ENCODE measurements at places on chromosomes 5 and 9.

DNA sequence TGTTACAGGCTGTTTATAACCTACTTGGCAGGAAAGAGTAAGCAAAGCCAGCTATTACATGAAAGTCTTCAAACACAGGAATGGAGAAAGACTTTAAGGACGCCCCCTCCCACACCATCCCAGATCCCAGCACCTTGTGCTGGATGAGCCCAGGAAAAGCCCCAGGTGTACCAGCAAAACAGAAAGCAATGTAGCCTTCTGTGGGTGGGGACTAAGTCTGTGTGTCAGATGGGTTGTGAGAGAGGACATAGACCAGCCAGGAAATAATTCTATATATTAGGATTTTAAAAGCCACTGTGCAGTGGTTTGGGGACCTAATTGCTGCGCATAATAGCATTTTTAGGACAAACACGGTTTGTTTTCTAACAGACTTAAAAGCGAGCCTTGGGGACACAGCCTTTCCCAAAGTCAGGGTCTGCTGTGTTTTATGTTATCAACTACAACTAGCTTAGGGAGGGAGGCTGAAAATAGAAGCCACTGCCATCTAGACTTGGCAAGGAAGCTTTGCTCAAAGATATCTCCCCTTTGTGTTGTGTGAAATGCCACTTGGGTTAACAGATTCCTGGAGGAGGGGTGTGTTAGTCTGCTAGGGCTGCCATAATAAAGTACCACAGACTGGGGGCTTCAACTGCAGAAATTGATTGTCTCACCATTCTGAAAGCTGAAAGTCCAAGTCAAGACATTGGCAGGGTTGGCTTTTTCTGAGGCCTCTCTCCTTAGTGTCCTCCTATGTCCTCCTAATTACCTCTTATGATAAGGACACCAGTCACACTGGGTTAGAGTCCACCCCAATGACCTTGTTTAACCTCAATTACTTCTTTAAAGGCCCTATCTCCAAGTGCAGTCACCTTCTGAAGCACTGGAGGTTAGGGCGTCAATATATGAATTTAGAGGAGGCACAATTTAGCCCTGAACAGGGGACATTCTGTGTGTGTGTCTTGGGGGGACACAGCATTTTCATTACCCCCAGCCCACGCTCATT is 17.2 kb upstream of the UBE2QL1 start:
- no peak for DNase-seq

DNA sequence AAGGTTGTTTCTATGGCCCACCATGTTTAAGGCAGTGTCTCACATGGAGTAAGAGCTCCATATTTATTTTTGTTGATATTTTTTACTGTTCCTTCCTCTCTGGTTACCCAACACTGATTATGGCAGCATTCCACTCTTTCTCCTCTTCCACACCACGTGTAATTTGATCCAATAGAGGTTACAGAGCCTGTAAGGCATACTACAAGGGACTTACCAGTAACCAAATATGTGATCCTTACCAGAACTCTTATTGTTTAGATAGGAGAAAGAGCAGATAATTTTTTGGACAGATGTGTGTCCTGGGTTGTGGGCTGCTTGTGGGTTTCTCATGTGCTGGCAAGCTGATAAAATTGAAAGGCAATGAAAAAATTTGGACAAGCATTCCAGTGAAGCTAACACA is 261.3 kb downstream of the TMEM167A start:
- DNase-seq: no peak

GRCh38 chr9:15513335-15513734 is 2.6 kb upstream of the PSIP1 start:
- no peak for DNase-seq

DNA sequence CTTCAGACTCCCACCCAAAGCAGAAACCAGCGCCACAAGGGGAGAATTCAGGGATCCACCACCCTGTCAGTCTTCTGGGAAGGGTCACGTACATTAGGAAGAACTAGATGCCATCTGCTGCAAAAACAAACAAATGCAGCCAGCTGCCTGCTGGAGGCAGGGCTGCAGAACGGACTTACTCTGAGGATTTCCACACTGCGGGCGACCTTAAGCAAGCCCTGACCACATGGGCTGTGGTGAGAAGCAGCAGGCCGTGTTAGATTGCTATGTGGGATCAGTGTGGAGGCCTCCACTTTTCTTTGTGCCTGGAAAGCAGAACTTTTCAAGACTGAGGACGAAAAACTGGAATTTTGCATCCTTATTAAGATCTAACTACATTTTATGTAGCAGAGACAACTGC is 13.4 kb upstream of the LTC4S start:
- DNase-seq: no peak

DNA sequence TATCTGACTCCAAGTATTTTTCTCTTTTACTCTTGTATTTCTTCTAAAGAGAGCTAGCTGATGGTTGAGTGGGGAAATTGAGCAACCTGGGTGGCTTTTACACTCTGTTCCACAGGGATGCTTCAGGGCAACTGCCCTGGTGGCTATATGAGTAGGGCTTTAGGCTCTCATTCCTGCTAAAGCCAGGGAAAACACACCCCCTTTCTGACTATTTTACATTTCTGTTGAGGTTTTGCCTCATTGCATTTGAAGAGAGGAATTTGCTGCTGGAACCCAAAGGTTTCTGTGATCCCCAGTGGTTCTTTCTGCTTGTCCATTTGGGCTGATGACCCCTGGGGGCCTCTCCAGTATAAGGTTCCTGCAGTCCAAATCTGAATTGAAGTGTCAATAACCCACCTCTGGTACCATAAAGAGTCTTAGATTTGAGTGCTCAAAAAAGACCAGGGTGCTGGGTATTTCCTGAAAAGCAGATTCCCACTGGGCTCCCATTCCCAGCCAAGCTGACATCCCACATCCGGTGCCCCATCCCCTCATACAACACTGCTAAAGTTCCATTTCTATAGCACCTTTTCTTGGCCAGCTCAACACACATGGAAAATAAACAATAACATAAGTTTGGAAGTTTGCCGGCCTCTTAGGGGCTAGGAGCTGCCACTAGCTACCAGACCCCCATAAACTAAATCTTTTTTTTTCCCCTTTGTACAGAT is 59.5 kb downstream of the PAPPA start:
- no peak for DNase-seq

GRCh38 chr5:127518319-127518621 is 830 bp downstream of the PRRC1 start:
- peak; percentile 44 for DNase-seq

DNA sequence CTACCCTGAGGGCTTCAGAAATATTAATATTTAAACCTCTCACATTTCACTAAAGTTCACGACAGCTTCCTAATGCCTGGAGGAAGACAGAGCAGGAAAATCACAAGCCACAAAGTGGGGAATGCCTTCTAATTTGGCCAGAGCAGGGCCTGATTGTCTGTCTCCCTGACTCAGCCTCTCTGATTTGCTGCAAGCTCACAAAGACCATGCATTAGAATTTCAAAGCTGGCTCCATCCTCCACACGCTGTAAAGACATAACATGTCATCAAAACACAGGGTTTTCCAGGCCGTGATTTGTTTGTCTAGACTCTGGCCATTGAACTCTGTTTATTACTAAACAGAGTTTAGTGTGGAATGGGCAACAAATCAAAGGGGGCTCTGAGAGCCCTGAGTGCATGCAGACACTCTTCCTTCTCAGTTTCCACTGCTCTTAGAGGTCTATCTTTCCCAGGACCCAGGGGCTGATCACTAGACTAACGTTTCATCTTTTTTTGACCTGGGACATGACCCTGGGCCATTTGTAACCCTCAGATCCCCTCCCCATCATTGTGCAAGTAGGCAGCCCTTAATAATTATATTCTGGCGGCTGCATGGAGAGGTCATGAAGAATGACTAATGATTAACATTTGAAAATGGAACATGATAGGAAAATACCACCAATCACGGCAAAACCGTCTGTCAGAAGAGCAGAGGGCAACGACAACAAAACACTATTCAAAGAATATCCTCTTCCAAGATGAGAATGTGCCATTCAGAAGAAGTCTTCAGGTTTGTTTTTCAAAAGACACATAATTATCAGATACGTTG is 140.2 kb downstream of the ENC1 start:
- no peak for DNase-seq

DNA sequence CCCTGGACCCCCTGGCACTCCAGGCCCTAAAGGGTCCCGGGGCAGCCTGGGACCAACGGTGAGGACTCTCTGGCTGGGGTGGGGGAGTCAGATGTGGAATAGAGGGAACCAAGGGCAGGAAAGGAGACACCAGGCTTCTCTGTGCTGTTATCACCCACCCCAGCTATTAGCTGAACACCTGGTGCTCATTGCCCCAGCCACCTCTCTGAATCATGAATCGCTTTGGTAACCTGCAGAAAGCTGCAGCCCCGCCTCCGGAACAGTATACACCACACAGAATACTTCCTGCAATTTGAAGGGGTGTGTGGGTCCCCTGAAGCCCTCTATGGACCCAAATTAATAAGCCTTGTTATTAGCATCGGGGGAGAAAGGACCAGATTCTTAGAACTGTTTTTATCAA is 40.4 kb upstream of the ORM1 start:
- no peak for DNase-seq

DNA sequence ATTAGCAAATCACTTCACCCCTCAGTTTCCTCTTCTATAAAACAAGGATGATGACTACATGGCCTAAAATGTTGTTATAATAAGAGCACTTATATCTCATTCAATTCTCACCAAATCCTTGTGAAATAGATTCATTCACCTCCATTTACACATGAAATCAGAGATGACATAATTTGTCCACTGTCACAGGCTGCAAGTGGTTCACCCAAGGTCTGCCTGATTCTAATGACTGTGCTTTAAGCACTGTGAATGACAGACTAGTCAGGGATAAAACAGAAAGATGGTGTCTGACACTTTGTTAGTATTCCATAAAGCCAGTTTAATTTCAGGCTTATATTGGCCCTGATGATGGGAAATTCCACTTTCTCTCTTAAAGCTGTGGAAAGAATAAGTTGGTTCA is 209.5 kb downstream of the MAPKAP1 start:
- DNase-seq: no peak

DNA sequence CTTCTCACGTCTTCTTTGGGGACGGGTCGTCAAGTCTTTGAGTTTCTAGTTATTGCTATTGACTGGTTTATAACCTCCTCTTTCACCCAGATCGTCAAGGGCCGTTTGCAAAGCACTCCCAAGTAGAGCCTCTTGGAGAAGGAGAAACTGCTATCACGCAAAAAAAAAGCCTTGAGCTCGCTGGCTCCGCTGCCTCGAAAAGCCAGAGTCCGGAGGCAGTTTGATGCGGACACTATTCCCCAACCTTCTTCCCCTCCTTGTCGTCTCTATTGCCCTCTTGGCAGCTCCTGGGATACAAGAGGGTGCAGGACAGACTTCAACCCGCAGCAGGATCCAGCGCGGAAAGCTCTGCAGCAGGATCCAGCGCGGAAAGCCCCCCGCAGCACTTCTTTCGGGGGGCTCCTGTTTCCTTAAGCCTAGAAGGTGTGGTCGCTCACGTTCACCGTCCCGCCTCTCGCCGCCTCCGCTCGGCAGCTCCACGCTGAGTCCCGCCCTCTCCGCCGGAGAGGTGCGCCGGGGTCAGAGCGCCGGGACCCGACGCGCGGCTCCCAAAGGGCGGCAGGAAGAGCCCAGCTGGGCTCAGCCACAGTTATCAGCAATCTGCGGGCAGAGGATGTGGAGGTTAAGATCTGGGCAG is at the start of gene PCDHAC1:
Gene PCDHAC1 (plus strand): TSS at position 494 of the 637 bp plus-strand sequence. CDS start 594 bp downstream, outside the sequence.
- DNase-seq: no peak

DNA sequence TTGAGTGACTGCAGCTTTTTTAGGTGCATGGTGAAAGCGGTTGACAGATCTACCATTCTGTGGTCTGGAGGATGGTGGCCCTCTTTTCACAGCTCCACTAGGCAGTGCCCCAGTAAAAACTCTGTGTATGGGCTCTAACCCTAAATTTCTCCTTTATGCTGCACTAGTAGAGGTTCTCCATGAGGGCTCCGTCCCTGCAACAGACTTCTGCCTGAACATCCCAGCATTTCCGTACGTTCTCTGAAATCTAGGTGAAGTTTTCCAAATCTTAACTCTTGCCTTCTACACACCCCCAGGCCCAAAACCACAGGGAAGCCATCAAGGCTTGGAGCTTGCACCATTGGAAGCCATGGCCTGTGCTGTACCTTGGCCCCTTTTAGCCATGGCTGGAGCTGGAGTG is 1898.1 kb upstream of the NUDT12 start:
- DNase-seq: no peak

DNA sequence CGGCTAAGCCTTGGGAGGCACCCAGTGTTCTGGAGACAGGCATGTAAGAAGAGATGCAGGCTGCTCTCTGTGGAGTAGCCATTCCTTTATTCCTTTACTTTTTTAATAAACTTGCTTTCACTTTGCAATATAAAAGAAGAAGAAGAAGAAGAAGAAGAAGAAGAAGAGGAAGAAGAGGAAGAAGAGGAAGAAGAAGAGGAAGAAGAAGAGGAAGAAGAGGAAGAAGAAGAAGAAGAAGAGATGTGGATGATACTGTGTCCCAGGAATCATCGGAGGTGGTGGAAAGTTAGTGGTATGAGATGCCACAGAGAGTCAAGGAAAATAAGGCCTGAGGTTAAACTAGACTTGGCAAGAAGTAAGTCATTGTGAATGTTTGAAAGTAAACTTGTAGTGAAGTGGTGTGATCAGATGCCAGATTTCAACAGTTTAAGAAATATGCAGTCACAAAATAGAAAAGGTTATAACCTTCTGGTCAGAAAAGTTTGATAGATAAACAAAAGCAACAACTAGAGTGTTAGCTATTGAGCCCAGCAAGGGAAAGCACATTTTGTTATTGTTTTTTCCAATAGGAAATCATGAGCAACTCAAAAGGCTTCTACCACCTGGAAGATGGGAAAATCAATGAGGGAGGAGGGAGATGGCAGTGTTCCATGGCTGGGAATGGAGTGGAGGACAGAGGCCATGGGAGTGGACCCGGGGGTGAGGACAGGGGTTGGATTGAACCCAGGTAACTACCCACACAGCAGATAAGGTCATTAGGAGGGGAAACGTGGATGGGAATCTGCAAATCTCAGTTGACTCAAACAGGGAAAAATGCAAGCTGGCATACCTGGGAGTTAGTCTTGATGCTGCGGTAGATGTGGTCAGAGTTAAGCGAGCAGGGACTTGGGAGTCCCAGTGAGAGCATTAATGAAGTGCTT is 16.8 kb downstream of the AOPEP start:
- no peak for DNase-seq

DNA sequence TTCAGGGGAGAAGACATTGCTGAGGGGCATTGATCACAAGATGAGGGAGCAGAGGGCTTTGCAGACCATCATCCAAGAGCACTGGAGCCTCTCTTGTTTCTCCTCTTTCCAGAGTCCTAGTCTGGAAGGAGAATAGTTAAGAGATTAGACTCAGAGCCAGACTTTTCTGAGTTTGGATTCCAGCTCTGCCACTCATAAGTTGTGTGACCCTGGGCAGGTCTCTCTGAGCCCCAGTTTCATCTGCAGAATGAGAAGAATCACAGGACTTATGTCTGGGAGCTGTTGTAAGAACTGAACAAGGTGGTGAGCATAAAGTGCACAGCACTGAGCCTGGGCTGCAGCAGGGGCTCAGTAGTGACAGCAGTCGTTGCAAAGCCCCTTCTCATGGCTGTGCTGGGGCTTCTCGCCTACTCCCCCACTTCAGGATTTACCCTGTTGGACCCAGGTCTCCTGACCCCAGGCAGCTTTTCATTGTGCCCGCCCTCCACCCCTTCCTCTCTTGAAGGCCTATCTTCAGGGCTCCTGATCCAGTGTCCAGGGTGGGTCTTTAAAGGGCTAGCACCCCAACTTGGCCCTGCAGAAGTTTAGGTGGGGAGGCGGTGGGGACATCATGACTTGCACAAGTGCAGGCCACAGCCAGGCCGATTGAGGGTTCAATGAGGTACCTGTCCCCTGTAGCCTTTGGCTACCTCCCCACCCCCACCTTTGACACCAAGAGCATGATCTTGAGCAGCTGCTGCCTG is 1.5 kb downstream of the SYNPO start:
- DNase-seq: no peak
